Kidney epithelial cell (primary cell): ENCODE measurements at places on chromosomes 1 and 21. TPM values are rescaled to one million over a fixed set of nuclear protein-coding genes. Genes with fewer than 3 reads are reported as not detected.

GRCh38 chr1:178190881-178191280 lies 97.0 kb downstream of the RASAL2 start:
- no peak for DNase-seq

GRCh38 chr1:74205266-74205665 lies 7.2 kb downstream of the FPGT start:
- DNase-seq = no peak

RGSL1 gene
- total RNA-seq = not detected in 2 replicates

PTGS2 gene
- 2.8 and 5.4 TPM in 2 replicates for total RNA-seq

DSTYK gene
- 13.2 and 13.8 TPM in 2 replicates for total RNA-seq
